NCI-H524 (cell line): ENCODE measurements at places on chromosomes 12 and 14.

- no peak for DNase-seq
Observed at GRCh38 chr12:66143868-66144267, 13.3 kb upstream of the LLPH start.

- DNase-seq, result no peak
Observed at GRCh38 chr14:36659010-36659821, 2.4 kb upstream of the PAX9 start.

DNA sequence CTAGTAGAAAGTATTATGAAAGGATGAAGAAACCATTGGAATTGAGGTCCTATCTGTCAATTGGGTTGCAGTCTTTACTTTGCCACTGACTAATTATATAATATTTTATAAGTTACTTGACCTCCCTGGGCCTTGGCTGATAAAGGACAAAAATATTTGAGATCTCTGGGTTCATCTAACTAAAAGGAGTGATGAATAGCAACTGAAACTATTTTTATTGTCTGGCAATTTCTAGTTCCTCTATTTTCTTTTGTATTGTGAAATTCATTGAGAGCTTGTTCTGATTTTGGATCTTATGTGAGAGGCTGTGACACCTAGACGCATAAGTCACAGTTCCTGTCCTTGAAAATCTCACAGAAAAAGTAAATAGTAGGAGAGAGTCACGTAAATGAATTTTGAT, 415.7 kb upstream of the ATP2B1 start:
- DNase-seq, result no peak

GRCh38 chr12:131574395-131574771, 136.5 kb upstream of the SFSWAP start:
- no peak for DNase-seq

DNA sequence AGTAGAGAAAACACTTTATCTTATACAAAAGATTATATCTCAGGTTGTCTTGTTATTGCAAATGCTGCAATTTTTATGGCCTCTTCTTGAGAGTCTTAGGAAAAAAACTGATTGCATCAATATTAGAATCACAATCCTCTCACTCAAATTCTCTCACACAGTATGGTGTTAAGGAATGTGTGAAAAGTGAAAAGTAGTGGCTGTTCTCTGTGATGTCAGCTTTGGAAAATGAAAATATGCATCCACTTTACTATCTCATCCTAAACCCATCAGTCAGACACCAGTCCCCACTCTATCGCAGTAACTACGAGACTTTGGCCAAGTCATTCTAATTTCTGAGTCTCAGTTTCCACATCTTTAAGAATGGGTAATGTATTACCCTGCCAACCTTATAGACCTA, 32.6 kb upstream of the NTF3 start:
- DNase-seq, result no peak

DNA sequence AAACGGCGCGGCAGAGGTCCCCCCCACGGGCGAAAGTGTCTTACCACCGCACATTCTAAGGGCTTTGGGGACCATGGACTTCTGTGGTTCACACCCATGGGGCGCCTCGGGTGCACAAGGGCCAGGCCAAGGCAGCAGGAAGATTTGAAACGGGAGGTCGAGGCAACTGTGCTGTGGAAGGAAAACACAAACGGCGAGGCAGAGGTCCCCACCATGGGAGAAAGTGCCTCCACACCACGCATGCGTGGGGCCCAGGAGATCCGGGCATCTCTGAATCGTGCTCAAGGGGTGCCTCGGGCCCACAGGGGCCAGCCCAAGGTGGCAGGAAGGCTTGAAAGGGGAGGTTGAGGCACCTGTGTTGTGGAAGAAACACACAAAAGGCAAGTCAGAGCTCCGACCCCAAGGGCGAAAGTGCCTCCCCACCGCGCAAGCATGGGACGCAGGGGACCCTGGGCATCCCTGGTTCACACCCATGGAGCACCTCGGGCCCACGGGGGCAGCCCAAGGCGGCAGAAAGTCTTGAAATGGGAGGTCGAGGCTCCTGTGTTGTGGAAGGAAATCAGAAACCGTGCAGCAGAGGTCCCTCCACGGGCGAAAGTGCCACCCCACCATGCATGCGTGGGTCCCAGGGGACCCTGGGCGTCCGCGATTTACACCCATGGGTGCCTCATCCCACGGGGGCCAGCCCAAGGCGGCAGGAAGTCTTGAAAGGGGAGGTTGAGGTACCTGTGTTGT, 371.0 kb downstream of the ALG10 start:
- no peak for DNase-seq
